ENCODE measurements at places on chromosomes 16 and 17.

GRCh38 chr17:17217995-17218394 is 11.9 kb upstream of the PLD6 start:
- DNase-seq = no peak

DNA sequence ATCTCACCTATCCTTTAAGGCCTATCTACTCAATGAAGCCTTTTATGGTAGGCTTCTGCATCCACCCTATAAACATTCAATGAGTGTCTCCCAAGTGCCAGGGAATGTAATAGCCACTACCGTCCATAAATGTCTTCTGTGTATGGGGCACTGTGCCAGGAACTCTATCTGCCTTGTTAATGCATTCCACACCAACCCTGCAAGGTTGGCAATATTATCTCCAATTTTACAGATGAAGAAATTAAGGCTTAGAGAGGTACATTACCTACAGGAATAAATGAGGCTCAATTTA is 20.0 kb downstream of the MAP3K14 start:
- DNase-seq = no peak

DNA sequence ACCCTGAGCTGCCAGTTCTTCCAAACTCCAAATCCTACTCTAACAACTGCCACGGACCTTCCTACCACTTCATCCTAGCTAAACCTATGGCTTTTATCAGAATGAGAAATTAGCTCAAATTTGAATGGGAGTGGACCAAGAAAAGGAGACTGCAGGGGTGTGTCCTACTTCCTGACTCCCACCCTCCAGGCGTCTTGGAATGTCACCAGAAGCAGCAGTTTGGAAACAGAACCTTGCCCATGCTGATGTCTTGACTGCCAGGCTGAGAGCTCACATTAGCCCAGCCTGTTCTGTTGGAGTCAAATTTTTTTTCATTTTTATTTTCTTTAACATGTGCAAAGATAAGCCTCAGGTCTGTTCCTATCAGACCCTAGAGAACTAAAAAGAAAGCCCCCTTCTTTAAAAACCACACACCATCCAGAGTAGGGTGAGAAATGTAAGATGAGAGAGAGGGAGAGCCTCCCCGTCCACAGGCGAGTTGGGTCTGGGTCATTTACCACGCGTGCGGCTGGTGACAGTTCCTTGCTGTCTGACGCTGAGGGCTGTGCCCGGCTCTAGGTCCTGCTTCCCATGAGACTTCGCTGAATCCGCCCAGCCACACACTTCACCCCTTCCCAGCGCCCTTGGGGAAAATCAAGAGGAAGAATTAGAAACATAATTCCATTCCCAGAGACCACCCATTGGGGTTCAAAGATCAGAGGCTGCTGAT is 54.3 kb downstream of the WNT3 start:
- DNase-seq = no peak

- no peak for DNase-seq
Measured at GRCh38 chr17:55770196-55770870, 19.5 kb downstream of the PCTP start.

DNA sequence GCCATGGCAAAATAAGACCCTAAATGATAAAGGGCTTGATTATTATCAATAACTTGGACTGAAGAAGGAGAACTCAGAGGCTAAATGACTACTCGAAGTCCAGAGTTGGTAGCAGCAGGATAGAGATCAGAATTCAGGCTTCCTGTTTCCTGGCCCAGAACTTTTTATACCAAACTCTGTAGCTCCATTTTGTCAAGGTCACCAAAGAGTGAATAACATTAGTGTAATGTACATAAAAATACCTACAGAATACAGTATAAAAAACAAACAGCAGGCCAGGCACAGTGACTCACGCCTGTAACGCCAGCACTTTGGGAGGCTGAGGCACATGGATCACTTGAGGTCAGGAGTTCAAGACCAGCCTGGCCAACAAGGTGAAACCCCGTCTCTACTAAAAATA is 79.0 kb downstream of the ARHGAP17 start:
- no peak for DNase-seq

DNA sequence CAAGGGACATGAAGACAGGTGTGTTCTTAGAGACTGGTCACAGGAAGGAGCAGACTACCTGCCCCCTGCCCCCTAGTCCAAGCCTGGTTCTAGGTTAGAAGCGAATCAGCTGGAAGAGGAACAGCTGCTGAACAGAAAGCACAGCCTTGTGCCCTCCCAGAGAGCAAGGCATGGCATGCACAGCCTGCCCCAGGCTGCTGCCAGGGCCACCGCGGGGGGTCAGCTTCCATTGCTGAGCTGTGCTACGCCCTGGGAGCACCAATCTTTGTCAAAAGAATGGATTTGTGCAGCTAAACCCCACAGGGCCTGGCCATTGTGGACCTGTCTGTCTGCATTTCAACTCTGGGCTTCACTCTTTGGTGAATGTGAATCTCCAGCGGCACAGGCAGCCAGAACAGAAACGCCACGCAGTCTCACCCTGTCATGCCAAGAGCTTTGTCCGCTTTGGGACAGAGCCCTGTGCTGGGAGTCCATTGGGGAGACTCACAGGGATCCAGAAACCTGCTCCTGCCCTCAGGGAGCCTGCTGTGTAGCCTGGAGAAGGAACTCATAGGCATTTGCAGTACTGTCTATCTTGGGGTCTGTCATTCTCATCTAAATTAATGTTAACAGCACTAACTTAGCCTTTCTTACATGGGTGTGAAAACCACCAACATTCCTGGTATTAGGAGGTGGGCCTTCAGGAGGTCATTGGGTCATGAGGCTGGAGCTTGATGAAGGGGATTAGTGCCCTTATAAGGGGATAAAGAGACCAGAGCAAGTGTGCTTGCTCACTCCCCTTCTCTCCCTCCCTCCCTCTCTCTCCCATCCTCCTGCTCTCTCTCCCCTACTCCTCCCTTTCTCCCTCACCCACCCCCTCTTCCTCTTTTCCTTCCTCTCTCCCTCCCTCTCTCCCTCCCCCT is 25.6 kb upstream of the CDRT4 start:
- no peak for DNase-seq

DNA sequence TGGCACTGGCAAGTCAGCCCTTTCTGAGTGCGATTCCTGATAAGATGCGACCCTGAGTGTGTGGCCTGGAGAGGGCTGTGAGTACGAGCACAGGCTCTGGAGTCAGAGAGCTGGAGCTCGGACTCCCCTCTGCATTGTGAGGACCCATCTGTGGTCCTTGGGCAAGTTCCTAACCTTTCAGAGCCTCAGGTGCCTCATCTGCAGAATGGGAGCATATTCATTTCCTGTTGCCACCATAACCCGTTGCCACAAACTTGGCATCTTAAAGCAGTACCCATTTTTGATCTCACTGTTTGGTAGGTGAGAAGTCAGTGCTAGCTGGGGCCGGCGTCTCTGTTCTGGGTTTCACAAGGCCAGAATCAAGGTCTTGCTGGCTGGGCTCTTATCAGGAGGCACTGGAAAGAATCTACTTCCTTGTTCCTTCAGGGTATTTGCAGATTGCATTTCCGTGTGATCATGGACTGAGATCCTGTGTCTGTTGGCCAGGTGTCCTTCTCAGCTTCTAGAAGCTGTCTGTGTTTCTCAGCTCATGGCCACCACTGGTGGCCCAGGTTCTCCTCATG is 20.2 kb downstream of the KNOP1 start:
- DNase-seq = no peak

GRCh38 chr17:39677542-39678339 is 9.5 kb downstream of the PNMT start:
- DNase-seq = no peak

DNA sequence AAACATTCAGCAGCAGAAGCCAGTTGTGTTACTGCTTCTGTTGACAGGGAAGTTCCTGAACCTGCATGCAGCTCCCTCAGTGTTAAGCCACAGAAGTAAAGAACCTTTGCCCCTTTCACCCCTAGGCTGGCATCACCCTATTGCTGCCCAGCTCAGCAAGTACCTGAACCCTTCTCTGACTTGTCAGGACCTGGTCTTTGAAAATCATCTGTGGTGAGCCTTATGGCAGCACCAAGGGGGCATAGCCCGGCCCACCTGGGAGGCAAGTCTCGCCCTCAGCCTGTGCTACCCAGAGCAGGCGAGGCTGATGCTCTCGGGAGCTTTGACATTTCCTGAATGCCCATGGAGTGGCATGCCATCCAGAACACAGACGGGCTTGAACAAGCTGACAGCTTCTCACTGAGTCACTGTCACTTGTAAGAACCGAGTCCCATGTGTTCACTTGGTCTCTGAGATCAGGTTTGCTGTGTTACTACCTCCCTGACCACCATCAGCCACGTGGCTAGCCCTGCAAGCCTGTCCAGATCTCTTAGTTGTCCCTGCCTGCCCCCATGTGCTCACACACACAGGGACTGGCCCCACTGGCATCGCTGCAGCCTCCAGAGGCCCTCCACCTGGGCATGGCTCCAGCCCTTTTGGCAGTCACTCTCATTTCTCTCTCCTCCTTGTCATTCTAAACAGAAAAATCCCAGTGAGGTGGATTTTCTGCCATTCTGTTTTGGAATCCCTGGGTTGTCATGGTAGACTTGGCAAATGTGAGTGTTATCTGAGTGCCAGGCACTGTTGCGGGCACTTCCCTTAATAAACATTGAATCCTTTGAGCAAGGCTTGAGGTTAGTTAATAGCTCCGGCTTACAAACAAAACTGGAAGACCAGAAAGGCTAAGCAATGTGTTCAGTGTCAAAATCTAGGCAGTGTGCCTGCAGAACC is 2.9 kb upstream of the CARMIL2 start:
- no peak for DNase-seq

- no peak for DNase-seq
Measured at GRCh38 chr16:62549875-62550274, 513.6 kb upstream of the CDH8 start.

GRCh38 chr17:81348097-81349055 is 46.9 kb upstream of the BAHCC1 start:
- DNase-seq = no peak

DNA sequence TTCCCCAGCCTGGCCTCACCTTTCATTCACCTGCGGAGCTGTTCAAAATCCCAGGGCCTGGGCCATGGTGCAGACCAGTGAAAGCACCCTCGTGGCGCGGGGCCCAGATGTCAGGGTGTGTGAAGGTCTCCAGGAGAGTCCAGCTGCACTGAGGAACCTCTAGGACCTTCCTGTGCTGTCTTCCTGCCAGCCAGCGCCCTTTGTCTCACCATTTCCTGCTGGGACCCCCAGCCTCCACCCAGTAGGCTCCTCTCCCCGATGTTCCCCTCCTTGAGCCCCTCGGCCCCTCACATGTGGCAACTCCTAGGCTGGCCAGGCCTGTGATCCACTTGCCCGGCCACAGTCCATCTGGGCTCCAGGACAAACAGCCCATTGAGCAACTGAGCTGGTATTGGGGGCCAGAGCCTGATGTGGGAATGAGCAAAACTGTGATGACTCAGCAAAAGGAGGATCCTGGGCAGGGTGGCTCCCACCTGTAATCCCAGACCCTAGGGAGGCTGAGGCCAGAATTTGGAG is 677 bp downstream of the SULT1A2 start:
- no peak for DNase-seq

GRCh38 chr16:86549893-86550190 is 5.2 kb downstream of the MTHFSD start:
- no peak for DNase-seq

- DNase-seq = no peak
Measured at GRCh38 chr17:67461876-67462275, 84.8 kb downstream of the PITPNC1 start.

GRCh38 chr17:43169561-43170139 is 1.4 kb upstream of the NBR1 start:
- no peak for DNase-seq

DNA sequence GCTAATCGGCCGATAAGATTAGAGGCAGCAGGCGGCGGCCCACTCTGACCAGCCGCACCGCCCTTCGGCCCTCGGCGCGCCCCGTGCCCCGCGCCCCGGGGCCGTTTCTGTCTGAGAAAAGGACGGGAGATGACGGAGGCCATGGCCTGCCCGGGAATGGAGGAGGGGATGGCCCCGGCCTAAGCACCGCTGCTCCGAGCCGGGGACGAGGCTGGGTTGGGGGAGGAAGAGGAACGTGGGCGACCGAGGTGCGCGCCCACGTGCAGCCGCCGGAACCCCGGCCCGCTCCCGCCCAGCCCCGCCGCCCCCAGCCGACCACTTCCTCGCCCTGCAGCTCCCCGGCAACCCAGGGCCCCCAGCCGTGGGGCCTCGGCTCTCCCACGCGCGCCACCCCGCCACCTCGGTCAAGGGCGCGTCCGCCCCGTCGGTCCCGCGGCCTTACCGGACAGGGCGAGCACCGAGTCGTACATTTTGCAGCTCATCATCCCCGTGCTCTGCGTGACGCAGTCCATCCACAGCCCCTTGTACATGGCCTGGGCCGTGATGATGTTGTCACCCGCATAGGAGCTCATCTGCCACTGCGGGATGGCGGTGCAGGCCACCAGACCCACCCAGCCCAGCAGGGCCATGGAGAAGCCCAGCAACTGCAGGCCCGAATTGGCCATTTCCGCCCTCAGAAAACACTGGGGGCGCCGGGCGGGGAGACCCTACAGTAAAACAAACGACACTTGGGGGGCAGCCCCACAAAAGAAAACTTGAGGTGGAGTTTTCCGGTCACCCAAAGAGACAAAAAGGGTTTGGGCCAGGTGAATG is 693 bp downstream of the CLDN7 start:
- DNase-seq = no peak

DNA sequence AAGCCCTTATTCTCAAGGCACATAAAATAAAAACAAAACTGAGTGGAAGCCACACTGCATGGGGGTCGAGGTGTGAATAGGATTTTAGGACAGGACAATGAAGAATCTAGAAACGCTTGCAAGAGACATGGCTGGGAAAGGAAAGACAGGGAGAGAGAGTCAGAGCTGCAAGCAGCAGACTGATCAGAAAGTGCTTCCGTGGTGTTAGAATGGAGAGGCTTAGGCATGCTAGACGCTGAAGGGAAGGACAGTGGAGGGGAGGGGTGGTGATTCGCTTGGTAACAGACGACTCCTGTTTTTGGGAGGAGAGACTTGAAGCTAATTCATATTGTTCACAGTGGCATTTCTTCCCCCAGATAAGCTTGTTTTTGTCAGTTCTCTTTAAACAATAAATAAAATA is 173.5 kb downstream of the AIPL1 start:
- no peak for DNase-seq

GRCh38 chr16:78005881-78006280 is 16.5 kb upstream of the CLEC3A start:
- no peak for DNase-seq

- no peak for DNase-seq
Measured at GRCh38 chr17:21301593-21302550, 17.4 kb downstream of the MAP2K3 start.

- no peak for DNase-seq
Measured at GRCh38 chr17:32723310-32723955, 153.5 kb downstream of the MYO1D start.

GRCh38 chr16:51407199-51407598 is 256.1 kb upstream of the SALL1 start:
- DNase-seq = no peak
